ENCODE measurements at places on chromosomes 1 and 21.
A peak's percentile ranks its signal among the peaks of the same experiment; 100 is the strongest.

DNA sequence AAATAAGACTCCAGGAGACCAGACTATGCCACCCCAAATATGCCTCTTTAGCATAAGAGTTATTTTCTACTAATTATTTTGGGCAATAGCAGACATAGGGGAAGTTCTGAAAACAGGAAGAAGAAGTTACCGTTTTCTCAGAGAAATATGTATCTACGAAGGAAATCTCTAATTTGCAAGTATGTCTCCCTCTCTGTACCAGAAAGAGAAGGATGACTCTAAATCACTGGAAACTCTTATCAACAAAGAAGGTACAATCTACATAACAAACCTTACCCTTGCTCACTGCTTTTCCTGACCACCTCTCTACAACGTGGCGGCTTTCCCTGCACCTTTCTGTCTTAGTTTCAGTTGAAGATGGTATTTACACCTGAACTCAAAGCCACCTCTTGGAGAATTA lies 49.0 kb downstream of the OMA1 start:
- no peak for DNase-seq

- peak; percentile 50 for DNase-seq
These were observed 779 bp downstream of the SON start for GRCh38 chr21:33543505-33544129.

DNA sequence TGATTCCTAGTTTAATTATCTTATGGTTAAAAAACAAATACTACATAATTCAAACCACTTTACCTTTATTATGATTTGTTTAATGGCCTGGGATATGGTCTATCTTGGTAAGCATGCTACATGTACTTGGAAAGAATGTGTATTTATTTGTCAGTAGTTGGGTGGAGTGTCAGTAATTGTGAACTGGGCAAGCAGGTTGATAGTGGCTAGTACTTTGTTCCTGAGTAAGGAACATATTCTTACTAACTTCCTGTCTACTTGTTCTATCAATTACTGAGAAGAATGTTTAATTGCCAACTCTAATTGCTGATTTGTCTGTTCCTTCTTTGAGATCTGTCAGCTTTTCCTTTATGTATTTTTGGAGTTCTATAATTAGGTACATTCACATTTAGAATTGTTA lies 49.2 kb upstream of the ABCG1 start:
- no peak for DNase-seq

- no peak for DNase-seq
These were observed 4.1 kb upstream of the IRF2BP2 start for GRCh38 chr1:234614081-234614489.

DNA sequence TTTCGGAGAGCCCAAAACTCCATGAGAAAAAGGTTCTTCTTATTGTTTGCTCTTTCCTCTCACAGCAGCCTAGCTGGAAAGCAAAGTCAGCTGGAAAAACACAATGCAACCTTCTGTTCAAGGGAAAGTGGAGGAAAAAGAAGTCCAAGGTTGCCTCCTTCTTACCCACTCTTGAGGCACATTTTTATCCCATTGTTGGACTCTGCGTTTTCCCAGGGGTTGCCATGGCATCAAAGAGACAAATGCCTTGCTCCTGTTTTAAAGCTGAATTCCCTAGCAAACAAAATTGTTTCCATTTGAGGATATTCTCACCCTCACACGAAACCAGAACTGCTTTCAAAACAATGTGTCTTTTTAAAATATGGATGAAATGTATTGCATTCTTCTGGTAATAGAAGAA lies 45.1 kb upstream of the PALMD start:
- no peak for DNase-seq

DNA sequence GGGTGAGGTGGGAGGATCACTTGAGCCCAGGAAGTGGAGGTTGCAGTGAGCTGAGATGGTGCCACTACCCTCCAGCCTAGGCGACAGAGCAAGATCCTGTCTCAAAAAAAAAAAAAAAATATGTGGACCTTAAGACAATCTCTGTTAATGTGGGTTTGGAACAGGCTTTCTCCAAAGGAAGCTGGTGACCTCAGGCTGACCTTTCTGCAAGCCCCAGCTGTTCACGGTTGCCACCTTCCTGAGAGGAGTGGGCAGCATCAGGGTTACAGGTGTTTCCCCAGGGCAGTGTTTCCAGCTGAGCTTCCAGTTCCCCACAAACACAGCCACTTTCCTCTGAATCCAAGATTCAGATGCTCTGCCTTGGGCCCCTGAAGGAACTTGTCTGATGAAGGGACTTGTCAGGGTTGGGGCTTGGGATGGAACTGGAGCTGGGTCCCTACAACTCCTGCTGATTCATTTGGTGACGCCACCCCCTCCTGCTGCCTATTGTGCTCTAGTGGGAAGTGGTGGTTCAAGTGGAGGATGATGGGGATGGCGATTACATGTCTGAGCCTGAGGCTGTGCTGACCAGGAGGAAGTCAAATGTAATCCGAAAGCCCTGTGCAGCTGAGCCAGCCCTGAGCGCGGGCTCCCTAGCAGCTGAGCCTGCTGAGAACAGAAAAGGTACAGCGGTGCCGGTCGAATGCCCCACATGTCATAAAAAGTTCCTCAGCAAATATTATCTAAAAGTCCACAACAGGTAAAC lies 1.9 kb downstream of the ZBTB48 start:
- DNase-seq, result no peak

DNA sequence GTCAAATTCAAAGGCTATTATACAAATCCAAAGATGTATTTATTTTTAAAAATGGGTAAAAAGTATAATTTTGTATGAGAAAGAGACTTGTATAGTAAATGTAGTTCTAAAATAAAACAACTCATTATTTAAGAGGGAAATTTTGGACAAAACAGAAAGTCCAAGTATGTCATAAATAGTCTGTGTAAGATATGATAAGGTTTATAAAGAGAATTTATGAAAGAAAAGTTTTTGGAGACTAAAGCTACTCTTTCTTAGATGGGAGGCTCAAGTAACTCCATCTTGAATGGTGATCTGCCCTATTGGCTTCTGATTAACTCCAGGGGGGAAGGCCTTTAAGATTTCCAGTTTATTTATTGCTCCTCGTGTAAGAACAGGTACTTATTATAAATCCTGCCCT lies 14.7 kb upstream of the OR2T27 start:
- DNase-seq, result no peak

GRCh38 chr1:110123224-110123623 lies 11.0 kb downstream of the UBL4B start:
- no peak for DNase-seq

All from activated T-cell treated with anti-CD3 and anti-CD28 coated beads for 4 hours (primary cell).